Hematopoietic multipotent progenitor cell treated with erythropoietin and hydrocortisone succinate and interleukin-3 and kit ligand, for 6 days (in vitro differentiated cells): ENCODE measurements at places on chromosomes 16 and 17.

DNA sequence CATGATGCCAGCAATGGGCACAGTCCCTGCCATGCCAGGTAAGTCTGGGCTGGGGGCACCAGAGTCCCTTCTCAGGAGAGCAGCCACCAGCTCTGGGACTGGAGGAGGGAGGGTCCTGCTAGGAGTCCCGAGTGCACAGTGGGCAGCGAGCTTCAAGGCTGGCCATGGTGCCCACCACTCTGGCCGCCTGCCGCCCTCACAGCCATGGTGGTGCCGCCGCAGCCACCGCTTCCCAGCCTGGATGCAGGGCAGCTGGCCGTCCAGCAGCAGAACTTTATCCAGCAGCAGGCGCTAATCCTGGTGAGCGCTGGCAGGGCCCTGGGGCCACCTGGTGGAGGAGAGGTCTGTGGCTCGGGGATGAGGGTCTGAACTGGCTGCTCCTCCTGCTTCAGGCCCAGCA, 17.9 kb upstream of the SMIM5 start:
- no peak for DNase-seq

DNA sequence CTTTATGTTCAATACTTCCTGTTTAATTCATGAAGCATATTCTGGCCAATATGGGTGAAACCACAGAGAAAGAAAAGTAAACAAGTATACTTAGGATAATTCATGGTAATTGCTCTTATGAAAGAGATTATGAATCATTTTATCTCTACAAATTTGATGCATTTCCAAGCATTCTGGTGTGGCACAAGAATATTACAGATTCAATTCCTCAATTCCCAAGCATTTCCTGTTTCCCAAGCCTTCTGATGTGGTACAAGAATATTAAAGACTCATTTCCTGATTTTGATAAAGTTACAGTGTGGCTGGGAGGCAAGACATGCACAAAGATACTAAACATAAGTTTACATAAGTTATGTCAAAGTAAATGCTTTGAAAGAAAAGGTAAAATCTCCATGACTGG, 126.1 kb upstream of the NUDT7 start:
- DNase-seq = no peak

DNA sequence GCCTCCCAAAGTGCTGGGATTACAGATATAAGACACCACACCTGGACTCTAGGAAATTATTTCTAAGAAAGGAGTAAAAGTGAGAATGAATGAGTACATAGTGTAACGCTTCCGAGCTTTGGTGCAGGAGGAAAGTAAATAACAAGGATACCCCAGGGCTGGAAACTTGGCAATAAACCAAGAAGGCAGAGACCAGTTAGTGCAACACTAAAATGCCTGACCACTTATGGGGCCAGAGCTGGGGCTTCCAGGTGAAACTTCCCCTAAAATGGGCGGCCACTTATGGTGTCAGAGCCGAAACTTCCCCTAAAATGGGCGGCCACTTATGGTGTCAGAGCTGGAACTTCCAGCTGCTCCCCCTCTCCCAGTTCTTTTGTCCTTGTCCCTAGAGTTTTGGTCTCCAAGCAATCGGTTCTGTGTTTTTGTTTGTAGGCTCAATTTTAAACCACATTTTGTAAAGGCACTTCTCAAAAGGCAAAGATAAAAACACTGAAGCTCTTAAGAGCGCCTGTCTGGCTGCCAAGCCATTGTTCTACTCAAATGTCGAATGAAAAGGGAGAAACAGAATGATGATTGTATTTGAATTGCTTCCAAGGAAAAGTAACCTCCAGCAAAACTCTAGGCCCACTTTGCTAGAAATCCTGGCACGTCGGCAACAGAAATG, 63.9 kb downstream of the NXN start:
- no peak for DNase-seq

DNA sequence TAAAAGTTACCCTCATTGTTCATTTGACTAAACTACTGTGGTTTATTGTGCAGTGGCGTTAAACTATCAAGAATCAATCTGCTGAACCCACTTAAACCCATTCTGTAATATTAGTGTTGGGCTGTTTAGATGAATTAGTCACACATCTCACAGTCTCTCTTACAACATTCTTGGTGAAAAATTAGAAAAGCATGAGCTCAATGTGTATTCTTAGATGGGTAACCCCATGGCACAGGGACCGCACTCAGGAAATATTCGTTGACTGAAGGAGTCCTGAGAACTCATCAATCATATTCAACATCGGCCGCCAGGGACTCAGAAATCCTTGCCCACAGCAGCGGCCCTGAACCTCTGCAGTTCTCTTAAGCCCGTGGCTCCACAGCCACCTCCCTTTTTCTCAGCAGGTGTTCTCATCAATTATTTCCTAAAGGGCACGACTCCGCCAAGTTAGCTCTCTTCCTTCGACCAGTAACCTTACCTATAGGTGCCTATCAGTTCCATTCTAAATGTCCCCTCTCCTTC, 155.6 kb downstream of the STX8 start:
- DNase-seq = no peak

GRCh38 chr17:65359016-65359415, 202.4 kb downstream of the AXIN2 start:
- DNase-seq = no peak

DNA sequence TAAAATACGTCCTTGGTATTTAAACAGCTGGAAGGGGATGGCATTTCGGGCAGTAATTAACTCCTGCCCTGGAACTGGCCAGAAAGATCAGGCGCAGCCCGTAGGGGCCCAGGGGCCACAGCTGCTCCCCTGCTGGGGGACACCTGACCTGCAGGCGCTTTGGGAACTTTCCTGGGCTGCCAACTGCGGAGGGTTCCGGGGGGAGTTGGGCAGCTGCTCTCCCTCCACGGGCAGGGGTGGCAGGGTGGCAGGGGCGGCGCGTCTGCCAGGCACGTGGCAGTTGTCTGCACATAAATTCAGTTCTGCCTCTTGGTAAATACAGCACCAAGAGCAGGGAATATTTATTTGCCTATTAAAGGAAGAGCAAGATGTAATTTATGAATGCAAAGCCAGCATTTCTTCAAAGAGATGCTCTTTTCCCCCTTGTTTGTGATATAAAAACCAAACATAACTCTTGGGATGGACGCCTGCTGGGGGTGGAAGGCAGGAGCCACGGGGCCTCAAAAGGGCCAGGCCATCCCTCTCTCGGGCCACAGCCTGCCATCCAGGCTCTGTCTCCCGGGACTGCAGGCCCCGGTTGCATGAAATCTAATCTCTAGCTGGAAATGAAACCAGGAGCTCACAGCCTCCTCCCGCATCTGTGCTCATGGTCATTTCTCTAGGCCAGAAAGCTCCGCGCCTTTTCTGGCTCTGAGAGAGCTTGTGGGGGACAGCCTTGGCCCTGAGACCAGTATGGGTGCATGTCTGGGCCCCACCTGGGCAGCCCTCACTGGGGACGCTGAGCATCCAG, 29.9 kb upstream of the CHMP6 start:
- no peak for DNase-seq
